ENCODE measurements at places on chromosomes 5 and 9.

DNA sequence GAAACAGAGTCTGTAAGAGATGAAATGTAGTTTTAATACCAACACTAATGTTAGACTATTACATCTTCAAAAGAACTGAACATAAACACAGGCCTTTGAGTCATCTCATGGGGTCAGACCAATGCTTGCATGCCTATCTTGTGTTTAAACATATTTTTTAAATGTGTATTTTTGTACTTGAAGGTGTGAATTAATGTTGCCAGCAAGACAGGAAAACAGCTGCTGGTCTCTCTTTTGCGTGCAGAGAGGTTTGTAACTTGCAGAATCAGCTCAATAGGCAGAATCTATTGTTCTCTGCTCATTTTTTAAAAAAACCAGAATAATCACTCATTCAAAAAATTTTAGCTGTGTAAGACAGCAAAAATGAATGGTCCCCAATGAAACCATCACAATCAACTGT lies 180.2 kb downstream of the ALDH1A1 start:
- no peak for DNase-seq

GRCh38 chr5:137296213-137296781 lies 202.8 kb downstream of the SPOCK1 start:
- DNase-seq = no peak

- no peak for DNase-seq
These were observed 454.0 kb downstream of the DIRAS2 start for GRCh38 chr9:90188656-90189055.

- DNase-seq = no peak
These were observed 61.2 kb downstream of the IRX1 start for GRCh38 chr5:3656803-3657202.

- DNase-seq = no peak
These were observed 210.2 kb downstream of the DAB2IP start for GRCh38 chr9:121861501-121862180.

DNA sequence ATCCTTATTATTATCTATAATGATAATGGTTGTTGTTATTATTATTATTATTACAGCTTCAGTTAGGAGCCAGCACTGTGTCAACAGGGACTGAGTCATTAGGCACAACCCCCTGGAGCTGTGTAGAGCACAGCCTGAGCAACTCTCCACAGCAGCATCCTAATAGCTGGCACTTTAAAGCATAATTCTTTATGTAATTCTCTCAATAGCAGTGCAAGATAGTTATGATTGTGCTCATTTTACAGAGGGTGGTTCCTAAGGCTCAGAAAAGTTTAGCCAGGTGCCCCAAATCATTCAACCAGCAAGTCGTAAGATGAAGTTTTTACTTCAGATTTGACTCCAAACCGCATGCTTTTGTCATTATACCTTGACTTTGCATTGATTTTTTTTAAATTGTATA lies 390.3 kb downstream of the ANXA1 start:
- no peak for DNase-seq

DNA sequence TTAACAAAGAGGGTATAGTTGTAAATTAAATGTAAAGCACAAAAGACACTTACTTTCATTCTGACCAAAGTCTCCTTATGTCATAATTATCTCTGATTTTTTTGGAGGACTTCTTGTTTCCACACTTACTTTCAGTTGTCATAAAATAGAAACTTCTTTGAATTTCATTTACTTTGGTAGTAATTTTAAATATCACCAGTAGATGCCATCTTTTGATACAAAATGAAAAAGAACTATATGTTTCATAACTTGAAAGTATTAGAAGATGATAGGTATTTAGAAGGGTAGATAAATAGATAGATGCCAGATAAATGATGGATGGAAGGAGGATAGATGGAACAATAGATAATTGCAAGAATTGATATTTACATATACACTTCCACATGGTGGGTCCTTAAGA lies 1865.3 kb upstream of the CDH9 start:
- DNase-seq = no peak

DNA sequence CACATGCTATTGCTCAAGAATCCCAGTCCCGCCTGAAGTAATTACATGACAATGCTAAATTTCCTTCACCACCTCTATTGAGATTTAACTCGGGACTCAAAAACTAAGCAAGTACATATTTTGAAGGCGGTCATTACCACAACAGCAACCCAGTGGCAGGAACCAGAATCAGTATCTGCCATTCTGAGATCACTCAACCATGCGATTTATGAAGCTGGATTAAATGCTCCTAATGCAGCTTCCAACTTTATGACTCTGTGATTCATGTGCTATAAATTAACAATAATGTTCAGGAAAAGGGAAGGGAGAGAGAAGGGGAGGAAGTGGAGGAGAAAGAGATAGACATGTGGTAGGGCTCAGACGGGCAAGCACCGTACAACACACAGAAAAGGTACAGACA lies 194.7 kb downstream of the DNAH5 start:
- no peak for DNase-seq

DNA sequence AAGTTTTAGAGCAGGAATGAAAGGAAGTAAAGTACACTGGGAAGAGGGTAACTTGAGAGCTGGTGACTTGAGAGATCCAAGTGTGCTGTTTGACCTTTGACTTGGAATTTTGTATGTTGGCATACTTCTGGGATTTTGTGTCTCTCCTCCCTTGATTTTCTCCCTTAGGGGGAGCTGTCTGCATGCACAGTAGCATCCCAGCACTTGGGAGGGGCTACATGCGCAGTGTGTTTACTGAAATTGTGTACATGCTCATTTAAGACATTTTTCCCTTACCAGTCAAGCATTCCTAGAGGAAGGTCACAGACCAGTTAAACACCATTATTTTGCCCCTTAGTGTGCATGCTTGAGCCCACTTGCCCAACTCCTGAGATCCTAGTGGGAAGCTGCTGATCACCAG lies 120.1 kb downstream of the ZNF622 start:
- no peak for DNase-seq

DNA sequence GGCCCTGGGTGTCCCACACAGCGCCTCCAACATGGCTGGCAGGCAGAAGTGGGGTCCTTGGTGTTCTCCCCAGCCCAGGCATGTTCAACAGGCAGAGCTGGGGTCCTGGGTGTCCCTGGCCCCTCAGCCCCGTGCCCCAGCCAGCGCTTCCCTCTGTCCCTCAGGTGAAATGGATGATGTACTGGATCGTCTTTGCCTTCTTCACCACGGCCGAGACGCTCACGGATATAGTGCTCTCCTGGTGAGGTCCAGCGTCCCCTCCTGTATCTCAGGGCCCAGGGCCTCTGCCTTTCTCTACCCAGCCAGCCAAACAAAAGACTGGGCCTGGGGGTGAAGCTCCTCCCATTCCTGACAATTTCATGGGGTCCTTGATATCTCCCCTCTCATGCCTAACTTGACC lies 2.4 kb downstream of the REEP2 start:
- no peak for DNase-seq

GRCh38 chr9:134983074-134983473 lies 65.4 kb upstream of the FCN1 start:
- DNase-seq = no peak

DNA sequence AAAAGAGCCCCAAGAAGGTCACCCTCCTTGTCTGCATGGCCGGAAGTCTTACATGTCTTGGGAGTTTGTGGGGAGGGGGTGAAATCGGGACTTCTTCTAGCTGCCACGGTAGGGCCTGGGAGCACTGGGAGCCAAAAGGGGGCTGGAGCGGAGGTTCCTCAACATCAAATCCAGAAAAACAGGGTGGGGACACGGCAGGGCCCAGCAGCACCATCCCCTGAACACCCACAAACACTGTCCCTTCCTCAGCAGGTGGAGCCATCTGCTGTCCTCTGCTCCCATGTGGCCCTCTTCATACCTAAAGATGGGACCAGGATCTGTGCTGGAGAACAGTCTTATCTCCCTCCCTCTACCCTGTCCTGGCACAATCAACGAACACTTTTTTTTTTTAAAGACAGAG lies 2.7 kb downstream of the TERT start:
- DNase-seq = no peak

GRCh38 chr9:71755230-71755629 lies 13.1 kb downstream of the CEMIP2 start:
- DNase-seq = no peak

GRCh38 chr5:59661954-59662615 lies 231.4 kb downstream of the PDE4D start:
- no peak for DNase-seq

- no peak for DNase-seq
These were observed 40.2 kb upstream of the TEX48 start for GRCh38 chr9:114722081-114722621.

DNA sequence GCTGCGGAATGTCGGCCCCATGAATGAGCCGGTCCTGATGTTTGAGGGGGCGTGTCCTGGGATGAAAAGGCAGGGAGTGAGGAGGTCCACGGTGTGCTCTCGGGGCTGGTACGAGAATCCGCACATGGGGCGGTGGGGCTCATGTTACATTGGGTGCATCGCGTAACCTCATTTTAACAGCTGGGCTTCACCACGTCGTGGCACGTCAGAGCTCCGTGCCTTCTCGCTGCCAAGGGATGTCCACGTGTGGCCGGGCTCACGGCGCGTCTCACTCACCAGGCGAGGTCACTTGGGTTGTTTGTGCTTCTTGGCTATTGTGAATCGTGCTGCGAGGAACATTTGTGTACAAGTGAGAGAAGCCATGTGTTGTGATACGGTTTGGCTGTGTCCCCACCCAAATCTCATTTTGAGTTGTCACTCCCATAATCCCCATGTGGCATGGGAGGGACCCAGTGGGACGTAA lies 29.1 kb upstream of the IRX4 start:
- no peak for DNase-seq

DNA sequence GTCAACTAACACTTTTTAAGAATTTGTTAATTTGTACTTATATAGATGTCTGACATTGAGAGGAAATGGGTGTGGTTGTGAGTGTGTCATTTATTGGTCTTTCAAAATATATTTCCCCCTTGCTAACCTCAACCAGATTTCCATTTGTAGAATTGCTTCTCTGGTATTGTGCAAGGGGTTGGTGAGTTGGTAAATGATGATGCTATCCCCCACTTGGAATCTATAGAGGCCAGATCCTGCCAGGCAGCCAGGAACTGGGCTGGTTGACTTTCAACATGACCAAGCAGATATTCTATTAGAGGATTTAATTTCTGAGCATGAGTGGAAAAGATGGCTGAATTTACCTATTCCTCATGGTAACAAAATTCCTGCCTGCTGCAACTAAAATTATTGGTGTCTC lies 306.6 kb upstream of the KIF2A start:
- DNase-seq = no peak

GRCh38 chr9:127962278-127962677 lies 18.5 kb downstream of the EEIG1 start:
- DNase-seq = no peak

DNA sequence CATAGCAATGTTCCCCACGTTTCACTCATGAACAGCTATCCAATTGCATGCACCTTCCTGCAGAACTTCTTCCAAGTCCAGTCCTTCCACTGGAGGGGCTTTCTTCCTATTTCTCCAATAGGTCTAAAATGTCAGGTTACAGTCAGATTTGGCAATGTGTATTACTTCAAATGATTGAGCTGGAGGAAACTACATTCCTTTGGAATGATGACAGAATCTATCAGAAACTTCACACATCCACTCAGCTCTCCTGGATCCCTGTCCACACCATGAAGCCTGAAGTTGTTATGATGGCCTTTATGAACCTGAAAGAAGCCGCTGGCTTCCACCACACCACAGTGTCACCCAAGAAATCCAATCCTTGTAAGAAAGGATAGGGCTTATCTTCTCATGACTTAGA lies 32.2 kb downstream of the FBXW2 start:
- no peak for DNase-seq

- DNase-seq = no peak
These were observed 146.8 kb upstream of the TBC1D2 start for GRCh38 chr9:98402019-98402840.

- no peak for DNase-seq
These were observed 82.4 kb downstream of the SNCAIP start for GRCh38 chr5:122394284-122394930.
